Stimulated activated naive CD8-positive, alpha-beta T cell treated with anti-CD3 and anti-CD28 coated beads, Interleukin-15, Interleukin-2, amounts not matched to agents 100 U/mL and 50 U/mL, for 24 hours (primary cell): ENCODE measurements at places on chromosomes 13 and 19.
A peak's percentile ranks its signal among the peaks of the same experiment; 100 is the strongest.

- no peak for DNase-seq
These were observed 8.8 kb downstream of the GRAMD1A start for GRCh38 chr19:35008891-35009341.

DNA sequence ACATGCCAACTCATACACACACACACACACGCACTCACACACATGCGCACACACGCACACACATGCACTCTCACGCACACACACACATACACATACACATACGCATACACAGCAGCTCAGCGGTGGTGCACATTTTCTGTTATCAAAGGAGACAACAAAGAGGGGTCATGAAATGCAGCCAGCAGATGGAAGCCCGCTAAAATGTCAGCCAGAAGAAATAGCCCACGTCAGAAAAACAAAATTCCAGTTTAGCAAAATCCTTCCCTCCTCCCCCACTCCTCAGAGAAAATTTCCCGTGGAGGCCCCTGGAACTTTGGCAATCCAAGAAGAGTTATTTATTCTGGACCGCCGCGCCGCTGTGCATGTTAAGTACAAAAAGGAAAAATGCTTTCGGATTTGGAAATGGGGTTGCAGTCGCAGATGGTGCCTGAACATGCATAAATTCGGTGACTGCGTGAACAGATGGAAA, 114.6 kb upstream of the VSTM2B start:
- DNase-seq: no peak

- no peak for DNase-seq
These were observed 17.8 kb upstream of the LATS2 start for GRCh38 chr13:21079221-21079620.

- no peak for DNase-seq
These were observed 5.8 kb upstream of the VWA8 start for GRCh38 chr13:41966671-41967070.

- DNase-seq: peak; percentile 48
These were observed 4.1 kb downstream of the ACP4 start for GRCh38 chr19:50794074-50794875.

DNA sequence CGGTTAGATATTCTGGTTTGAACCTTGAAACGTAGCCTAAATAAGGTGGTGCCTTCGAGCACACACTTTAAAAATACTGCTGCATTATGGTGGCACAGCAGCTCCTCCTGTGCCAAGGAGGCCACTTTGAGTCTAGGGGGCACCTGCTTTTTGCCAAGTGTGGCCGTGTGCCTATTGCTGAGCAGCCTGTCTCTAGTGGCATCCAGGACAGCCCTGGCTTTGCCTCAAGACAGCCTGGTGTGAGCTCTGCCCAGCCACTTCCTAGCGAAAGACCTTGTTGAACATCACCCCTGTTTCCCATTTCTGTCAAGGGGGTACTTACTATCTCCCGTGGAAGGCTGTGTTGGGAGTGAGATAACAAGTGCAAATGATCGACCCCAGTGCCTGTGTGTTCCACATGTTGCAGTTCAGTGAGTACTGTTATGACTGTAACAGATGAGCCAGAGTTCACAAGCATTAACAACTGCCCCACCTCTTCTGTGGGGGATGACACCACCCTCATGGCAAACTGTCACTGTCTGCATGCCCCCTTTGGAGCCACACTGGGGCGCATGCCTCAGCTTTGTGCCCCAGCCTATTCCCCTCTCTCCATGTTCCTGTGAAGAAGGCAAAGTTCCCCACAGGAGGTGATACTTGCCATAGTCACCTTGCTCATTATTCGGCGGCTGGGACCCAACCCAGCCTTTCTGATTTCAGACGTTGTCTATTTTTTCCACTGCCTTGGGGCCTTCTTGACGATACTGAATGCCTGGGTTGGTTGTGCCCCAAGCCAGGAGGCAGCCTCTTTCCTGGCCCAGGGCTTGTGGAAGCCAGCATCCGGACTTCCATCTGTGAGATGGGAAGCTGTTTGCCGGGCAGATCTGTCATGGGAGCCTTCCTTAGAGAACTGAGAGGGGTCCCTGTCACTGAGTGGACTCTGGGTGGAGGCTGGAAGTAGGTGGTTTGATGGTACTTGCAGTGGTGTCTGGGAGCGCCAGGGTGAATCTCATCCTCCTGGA, 5.4 kb downstream of the GATAD2A start:
- peak; percentile 57 for DNase-seq

- no peak for DNase-seq
These were observed 522.3 kb downstream of the MYO16 start for GRCh38 chr13:109151696-109152095.

DNA sequence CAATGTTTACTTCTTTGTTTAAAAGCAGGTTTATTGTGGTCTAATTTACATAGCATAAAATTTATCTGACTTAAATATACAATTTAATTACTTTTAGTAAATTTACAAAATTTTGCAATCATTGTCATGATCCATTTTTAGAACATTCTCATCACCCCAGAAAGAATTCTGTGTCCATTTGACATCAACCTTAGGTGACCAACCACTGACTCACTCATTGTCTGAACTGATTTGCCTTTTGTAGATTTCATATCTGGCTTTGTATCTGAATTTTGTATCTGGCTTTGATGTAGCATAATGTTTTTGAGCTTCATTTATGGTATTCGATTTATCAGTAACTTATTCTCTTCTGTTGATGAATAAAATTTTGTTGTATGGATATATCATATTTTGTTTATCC, 40.4 kb downstream of the EDNRB start:
- DNase-seq: no peak

- DNase-seq: no peak
These were observed 26.8 kb upstream of the LRCH1 start for GRCh38 chr13:46526100-46526735.

DNA sequence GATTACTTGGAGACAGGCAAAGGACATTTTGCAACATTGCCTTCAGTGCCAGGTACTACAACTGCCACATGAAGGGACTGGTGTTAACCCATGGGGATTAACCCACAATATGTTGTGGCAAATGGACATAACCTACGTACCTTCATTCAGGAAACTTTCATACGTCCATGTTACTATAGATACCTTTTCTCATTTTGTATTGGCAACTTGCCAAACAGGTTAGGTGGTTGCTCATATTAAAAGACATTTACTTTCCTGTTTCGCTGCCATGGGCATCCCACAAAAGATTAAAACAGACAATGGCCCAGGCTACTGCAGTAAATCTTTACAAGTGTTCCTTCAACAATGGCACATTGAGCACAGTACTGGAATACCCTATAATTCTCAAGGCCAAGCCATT, 925.3 kb downstream of the SLITRK6 start:
- no peak for DNase-seq

- DNase-seq: no peak
These were observed 35.7 kb downstream of the NHLRC3 start for GRCh38 chr13:39073983-39074382.

DNA sequence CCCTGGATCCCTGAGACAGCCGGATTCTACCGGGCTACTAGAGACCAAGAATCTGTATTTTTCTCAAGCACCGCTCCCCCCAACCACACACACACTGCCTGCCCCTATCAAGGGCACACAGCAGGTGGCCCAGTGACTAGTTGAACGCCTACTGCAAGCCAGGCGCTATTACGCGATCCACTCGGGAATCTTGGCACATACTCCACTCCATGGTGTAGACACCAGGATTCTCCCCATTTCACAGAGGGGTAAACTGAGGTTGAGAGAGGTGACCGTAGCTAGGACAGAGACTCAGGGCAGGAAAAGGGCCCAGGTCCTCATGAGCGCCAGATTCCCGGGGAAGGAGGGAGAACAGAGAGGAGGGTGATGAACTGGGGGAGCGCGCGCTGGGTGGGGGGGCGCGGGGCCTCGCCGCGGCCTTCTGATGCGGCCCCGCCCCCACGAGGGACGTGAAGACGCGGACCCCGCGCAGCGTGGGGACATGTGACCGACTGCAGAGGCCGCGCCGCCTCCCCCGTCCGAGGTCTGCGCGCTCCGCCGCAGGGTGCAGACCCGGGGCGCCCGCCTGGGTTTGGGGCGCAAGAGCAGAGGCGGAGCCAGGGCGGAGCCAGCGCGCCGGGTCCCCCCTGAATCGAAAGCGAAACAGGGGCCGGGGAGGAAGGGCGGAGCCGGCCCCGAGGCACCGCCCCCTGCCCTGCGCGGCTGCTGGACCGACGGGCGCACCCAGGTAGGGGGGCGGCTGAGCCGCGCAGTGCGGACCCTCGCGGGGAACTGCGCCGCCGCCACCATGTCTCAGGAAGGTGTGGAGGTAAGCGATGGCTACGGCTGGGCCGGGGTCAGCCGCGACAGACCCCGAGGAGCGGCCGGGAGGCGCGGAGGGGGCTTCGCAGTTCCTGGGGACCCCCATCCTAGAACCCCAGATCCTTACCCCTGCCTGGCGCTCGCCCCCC, at the start of gene SHFL:
Gene SHFL, plus strand, starts transcription at position 677 of the 950 bp plus-strand sequence. Its CDS starts 111 bp downstream, at position 788.
- peak; percentile 86 for DNase-seq

GRCh38 chr13:51020600-51020999, 90.5 kb downstream of the C13orf42 start:
- DNase-seq: no peak

DNA sequence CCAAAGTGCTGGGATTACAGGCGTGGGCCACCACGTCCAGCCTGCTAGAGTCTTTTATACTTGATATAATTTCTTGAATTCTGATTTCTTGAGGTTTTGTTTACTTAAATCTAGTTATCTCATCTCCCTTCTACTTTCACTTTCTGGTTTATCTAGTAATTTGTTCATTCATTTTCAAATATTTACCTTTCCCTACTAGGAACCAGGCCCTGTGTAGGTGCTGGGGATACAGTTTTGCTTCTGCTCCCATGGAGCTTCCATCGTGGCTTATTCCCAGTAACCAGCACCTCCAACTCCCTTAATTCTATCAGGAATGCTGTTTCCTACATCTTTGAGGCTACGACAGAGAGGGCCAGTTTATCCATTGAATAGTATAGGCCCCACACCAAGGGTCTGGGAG, 24.1 kb upstream of the TRIM13 start:
- DNase-seq: no peak

DNA sequence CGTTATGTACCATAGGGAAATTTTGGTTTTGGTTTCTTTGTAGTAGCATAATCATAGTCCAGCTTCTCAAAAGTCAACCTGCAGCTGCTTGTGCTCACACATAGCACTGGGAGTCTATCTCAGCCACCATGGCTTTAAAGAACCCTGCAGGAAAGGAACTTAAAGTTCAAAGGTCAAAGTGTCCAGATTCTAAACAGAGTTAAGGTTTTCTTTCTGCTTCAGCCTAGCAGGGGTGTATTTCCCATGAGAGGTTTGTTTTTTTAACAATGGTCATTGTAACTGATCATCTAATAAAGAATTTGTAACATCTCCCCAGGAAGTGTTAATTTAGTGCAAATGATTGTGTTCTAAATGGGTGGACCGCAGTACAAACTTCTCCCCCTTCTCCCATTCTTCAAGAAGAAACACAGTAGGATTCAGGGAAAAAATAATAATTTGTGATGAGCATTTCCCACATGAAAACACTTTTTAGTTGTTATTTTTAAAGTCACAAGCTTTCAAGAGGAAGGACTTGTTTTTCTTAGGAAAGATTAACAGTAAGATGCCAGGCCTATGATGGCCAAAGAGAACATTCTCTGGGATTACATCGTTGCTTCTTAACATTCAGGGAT, 168.0 kb downstream of the EFNB2 start:
- no peak for DNase-seq

DNA sequence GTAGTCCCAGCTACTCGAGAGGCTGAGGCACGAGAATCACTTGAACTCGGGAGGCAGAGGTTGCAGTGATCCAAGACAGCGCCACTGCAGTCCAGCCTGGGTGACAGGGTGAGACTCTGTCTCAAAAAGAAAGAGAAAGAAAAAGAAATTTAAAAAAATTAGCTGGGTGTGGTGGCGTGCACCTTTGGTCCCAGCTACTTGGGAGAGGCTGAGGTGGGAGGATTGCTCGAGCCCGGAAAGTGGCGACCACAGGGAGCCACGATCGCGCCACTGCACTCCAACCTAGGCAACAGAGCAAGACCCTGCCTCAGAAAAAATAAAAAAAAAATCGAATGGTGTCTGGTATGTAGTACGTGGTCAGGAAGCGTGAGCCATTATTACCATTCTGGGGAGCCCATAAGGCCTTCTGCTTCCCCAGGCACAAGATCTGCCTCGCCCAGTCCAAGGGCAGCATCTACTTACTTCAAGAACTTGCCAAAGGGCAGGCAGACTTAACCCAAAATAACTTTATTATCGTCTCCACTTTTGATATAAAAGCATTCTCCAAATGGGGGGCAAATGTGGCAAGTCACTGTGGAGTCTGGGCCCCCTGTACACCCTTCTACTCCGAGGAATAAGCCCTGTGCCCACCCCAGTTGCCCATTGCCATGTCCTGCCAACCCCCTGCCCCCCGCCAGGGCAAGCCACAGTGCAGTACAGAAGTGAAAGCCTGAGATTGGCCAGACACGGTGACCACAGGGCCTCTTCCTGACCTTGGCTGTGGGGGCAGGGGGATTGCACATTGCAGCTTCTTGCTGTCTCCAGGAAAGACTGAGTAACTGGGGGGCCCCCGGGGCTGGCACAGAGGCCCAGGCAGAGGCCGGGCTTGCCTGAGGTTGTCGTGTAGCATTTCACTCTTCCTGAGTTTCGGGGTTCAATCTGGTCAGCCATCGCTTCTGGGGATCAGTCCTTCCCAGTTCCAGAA, 12.6 kb downstream of the CCL25 start:
- peak; percentile 34 for DNase-seq
